Neural cell (in vitro differentiated cells): ENCODE measurements at places on chromosomes 1 and 21. TPM values are rescaled to one million over a fixed set of nuclear protein-coding genes. Genes with fewer than 3 reads are reported as not detected.

The NTMT2 gene
- 0.27 and 0.44 TPM in 2 replicates for polyA plus RNA-seq

The CFAP107 gene
- not detected in 2 replicates for polyA plus RNA-seq

The HSD3B2 gene
- polyA plus RNA-seq = not detected in 2 replicates

The LRRC3 gene
- polyA plus RNA-seq = 3.8 and 5.0 TPM in 2 replicates

The SLC35F3 gene
- 13.9 and 14.8 TPM in 2 replicates for polyA plus RNA-seq

The OR10Z1 gene
- polyA plus RNA-seq = not detected in 2 replicates

The XPR1 gene
- polyA plus RNA-seq = 174 and 185 TPM in 2 replicates

The ERVH48-1 gene
- polyA plus RNA-seq = not detected in 2 replicates

The CCDC181 gene
- 11.2 and 14.7 TPM in 2 replicates for polyA plus RNA-seq

The CELSR2 gene
- 7.9 and 9.5 TPM in 2 replicates for polyA plus RNA-seq

The B4GALT2 gene
- 129 and 147 TPM in 2 replicates for polyA plus RNA-seq

The ZBTB8B gene
- polyA plus RNA-seq = 4.4 and 5.0 TPM in 2 replicates
